ENCODE measurements at places on chromosomes 7 and 10. TPM values are rescaled to one million over a fixed set of nuclear protein-coding genes. Genes with fewer than 3 reads are reported as not detected.

GRCh38 chr10:74750848-74751274 lies 75.5 kb upstream of the KAT6B start:
- DNase-seq = no peak

GRCh38 chr10:86899670-86900276 lies 57.6 kb downstream of the MMRN2 start:
- no peak for DNase-seq

DNA sequence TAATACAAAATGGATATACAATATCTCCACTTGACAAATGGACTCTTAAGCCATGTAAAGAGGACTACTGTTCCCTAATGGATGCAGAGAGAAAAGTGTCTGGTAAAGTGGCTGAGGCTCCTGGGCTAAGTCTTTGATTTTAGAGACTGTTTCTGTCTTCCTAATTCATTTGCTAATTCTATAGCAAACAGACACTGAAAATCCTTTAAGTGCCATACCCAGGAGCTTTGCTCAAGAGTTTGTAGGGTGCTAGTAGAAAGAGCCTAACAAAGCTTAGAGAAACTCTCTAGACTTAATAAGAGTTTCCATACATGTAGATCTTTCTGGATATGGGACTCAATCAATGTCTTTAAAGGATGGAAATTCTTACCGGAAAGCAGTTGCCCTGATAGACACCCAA lies 16.7 kb downstream of the CEP55 start:
- no peak for DNase-seq

The TCF7L2 gene
- total RNA-seq = 11.7 TPM

The ERVW-1 gene
- not detected for total RNA-seq

DNA sequence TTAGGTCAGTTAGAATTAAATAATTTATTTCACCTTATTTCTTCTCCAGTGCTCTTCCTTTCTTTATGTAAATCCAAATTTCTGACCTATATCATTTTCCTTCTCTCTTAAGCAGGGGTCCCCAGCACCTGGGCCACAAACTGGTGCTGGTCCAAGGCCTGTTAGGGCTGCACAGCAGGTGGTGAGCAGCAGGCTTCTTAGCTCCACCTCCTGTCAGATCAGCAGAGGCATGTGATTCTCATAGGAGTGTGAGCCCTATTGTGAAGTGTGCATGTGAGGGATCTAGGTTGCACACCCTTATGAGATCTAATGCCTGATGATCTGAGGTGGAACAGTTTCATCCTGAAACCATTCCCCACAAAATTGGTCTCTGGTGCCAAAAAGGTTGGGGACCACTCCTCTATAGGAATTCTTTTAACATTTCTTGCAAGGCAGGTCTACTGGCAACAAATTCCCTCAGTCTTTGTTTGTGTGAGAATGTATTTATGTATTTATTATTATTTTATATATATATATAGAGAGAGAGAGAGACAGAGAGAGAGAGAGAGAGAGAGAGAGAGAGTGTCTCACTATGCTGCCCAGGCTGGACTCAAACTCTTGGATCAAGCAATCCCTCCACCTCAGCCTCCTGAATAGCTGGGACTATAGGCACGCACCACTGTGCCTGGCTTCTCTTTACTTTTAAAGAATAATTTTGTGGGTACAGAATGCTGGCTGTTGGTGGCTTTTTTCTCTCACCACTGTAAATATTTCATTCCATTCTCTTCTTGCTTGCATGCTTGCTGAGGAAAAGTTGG lies 4.3 kb upstream of the ABCC2 start:
- DNase-seq = no peak

GRCh38 chr7:47557317-47557693 lies 24.6 kb downstream of the TNS3 start:
- DNase-seq = no peak

GRCh38 chr10:43305876-43306275 lies 39.0 kb upstream of the RASGEF1A start:
- DNase-seq = no peak

The TMEM168 gene
- 20.6 TPM for total RNA-seq

GRCh38 chr10:23053036-23053435 lies 42.3 kb upstream of the MSRB2 start:
- no peak for DNase-seq

The KLF6 gene
- 83.1 TPM for total RNA-seq

DNA sequence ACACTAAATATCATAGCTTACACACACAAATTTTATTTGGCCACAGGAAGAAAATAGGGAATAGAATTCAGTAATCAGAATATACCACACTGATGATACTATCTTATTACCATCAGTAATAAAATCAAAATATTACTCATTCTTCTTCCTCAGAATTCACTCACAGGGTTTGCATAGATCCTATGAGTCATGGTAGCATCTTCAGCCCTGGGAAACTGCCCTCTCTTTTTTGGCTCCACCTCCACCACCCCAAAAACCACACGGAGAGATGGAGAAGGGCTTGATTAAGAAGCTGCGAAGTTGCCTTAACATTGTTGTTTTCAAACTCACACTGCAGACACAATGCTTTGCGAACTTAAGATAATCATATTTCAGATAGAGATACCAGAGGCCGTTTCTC lies 154.1 kb upstream of the AHR start:
- DNase-seq = no peak

DNA sequence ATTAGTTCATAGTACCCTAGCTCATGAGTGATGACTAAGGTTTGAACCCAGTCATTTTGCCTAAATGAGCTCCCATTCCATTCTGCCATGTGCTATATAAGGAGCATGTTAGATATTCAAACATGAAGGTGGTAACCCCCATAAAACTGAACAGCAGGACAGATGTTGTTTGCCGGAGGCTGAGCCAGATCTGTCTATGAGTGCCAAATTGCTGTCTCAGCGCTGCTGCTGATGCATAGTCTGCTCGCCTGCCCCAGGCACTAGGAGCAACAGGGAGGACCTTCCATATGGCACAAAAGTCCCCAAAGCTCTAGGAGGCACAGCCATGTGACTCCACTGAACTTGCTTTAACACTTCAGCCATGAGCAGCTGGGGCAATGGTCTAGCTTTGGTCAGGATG lies 466.0 kb upstream of the GHITM start:
- DNase-seq = no peak

The SHH gene
- not detected for total RNA-seq

GRCh38 chr7:35232994-35233393 lies 20.9 kb downstream of the TBX20 start:
- no peak for DNase-seq

- DNase-seq = no peak
These were observed 123.9 kb upstream of the TCF7L2 start for GRCh38 chr10:112826018-112826697.

- no peak for DNase-seq
These were observed 202.5 kb upstream of the PLXNA4 start for GRCh38 chr7:132778761-132779160.

The RNF32 gene
- 0.38 TPM for total RNA-seq

The SEMA3D gene
- 1.9 TPM for total RNA-seq

DNA sequence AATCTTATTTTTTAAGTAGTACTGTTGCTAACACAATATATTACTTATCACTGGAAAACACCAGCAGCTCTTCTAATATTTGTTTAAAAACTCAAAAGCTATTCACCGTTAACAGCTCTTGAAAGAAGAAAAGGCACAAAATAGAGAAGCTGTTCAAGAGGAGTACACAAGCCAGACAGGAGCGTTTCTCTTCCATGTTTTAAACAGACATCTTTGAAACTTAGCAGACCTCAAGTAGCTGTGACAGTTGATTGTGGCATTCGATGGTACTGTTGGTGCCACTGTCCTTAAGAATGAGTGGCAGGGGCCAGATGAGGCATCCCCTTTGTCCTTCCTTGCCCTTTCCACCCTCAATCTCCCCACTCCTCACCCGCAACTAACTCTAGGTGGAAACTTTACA lies 81.6 kb upstream of the PRR15 start:
- DNase-seq = no peak

The CH25H gene
- 1.00 TPM for total RNA-seq

- no peak for DNase-seq
These were observed 36.9 kb downstream of the ZNRF2 start for GRCh38 chr7:30321089-30321881.

Data from cardiac septum (tissue), 1 donor.